Stimulated activated CD4-positive, alpha-beta T cell treated with anti-CD3 and anti-CD28 coated beads, TNF-alpha, amount 100 ng/mL, for 48 hours (primary cell): ENCODE measurements at places on chromosomes 6 and 20.
A peak's percentile ranks its signal among the peaks of the same experiment; 100 is the strongest.

DNA sequence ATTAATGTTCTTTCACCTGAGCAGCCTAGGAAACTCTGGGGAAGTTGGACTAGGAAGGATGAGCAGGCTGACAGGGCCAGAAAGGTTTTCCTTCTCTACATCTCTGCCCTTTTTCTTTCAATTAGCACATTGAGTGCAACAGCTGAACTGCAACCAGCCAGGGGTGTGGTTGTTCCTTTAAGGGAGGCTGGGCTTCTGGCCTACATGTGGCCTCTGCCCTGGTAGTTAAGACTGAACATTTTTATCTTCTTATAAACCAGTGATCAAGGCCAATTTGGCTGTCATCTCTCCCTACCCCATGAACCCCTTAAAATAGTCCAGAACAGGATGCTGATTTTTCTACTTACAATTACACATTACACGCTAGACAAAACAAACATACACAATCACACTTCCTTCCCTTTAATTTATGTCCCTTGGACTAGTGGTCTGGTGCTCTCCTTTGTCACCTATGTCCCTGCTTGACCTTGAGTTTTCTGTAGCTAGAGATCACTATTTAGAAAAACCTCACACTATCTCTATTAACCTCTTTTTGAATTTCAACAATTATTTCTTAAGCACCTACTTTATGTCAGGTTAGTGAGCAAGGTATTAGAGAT is 60.3 kb downstream of the RNF217 start:
- DNase-seq = no peak

- DNase-seq = no peak
Measured at GRCh38 chr6:155013457-155013876, 18.4 kb downstream of the TIAM2 start.

GRCh38 chr20:1456300-1456699 is 10.3 kb downstream of the NSFL1C start:
- DNase-seq = no peak

DNA sequence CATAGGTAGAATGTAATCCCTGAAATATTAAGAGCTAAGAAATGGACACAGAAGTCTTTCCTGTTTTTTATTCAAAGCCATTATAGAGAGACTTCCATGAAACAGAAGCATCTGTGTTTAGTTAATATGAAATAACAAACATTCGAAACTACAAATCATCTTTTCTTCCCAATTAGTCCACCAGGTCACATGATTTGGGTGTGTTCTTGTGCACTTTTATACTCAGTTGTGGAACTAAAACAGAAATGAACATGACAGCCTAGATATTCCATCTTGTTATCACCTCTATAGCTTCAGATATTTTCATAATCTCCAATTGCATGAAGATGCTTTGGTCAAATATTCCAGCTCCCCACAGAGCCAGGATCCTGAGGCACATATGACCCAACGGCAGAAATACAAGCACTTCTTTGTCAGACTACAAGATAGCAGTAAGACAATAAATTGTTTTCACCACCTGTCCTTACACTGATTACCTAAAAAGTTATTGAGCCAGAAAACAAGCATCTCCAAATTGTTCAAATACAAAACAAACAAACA is 116.8 kb upstream of the BEND6 start:
- DNase-seq = no peak

DNA sequence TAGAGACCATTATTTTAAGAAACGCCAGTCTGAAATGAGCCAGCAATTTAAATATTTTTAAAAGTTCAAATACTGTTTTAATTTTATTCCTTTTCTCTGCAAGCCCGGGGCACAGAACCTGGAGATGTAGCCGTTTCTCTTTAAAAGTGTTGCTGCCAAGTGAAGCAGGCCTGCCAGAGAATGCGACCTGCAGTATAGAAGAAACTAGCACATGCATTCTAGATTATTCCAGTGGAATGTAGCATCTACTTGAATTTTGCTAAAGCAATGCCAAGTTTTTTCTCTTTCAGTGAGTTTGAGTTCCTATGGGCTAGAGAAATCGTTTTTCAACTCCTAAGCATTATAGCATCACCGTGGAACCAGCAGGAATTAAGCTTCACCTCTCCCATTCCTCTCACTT is 101.3 kb downstream of the QRSL1 start:
- DNase-seq = no peak

GRCh38 chr6:138856654-138857053 is 60.8 kb downstream of the ECT2L start:
- no peak for DNase-seq

DNA sequence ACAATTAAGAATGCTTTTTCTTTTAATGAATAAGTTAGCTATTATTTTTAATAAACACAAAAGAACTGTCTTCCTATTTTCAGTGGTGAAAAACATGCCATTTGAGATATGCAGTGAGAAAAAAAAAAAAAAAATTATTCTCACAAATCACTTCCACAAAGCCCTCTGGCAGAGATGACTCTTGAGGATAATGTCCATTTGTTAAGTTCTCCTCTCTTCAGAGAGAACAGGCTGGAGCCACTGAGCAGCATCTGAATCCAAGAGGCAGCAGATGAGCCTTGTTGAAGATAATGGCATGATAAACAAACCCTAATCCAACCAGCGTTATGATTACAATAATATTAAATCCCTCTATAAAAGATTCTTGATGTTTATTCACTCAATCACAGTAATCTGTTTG is 105.0 kb downstream of the PTPRK start:
- no peak for DNase-seq

DNA sequence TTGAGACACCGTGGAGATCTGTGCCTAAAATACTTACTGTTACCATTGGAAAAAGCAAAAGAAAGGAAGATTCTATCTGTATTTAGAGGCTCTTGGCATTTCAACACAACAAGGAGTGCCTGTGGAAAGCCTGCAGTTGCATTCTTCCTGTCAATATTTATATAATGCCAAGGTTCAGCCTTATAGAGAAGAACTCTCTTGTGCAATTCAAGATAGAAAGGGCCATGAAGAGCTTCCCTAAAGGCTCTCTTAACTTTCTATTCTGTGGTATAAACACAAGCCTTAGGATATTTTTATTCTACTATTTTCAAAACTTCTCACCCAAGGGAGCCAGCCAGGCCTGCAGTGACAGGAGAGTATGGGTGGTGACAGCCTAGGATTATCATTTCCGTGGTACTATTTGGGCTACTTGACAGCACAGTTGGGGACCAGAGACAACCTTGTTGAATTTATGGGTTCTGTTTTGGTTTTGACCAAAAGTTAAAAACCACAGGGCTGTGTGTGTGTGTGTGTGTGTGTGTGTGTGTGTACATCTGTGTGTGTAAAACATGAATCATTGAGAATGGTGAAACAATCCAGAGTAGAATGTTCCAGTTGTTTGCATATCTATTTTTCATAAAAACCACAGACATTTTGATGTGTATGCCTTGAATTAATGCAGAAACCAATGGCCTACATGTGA is 700.9 kb upstream of the SLC35B3 start:
- DNase-seq = no peak

DNA sequence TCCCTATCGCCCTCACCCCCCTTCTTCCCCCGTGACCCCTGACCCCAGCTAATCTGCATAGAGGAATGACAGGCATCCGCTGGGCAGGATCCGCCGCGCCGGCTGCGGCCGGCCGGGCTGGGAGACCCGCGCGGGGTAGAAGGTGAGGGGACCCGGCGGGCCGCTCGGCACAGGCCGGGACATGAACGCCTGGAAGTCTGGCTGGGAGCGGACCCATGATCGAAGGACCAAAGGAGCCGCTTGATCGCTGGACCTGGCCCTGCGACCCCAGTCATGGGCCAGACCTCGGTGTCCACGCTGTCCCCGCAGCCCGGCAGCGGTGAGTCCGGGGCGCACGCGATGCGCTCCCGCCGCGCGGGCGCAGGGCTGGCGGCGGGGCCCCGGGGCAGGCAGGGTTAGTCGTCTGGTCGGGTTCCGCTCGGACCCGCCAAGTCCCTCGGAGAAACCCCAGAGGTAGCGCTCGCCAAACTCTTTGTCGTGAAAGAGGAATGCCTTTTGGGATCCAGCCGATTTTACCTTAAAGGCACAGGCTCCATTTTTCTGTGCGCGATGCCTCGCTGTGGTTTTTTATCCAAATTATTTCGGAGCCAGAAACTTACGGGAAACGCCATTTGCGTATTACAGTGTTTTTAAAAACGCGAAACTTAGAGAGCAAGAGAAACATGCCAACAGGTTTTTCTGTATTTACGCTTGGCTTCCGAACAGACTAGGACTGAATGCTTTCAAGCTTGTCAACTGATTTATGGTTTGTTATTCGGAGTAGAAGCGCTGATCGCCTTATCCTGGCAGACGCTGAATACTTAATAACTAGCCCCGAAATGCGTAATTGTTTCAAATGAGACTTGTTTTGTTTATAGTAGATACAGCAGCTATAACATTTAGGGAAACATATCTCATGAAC is at the start of gene PHACTR2:
PHACTR2 (plus strand) TSS at position 75 of the 901 bp plus-strand sequence; CDS start at position 274, 199 bp downstream.
- peak; percentile 29 for DNase-seq

DNA sequence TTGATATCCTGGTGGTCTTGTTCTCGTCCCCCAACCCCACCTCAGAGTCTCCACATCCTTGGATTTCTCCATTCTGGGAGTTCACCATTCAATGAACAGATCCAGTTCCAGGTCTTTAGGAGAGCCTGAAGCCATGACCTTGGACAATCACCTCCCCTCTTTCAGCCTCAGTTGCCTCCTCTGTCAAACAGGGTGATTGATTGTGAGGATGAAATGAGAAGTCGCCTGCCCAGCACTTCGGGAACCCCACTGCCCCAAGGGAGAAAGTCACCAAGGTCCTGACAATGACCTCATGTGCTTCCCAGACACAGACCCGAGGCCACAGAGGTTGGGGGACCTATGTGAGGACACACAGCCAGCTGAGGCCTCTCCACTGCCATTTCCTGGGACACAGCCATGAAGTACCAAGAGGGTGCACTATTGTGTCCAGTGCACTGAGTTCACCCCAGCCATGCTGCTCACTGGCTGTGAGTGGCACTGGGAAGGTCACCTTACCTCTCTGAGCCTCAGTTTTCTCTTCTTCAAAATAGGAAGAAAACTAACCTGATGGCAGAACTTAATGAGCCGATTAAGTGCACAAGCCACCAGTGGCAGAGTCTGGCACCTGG is 61.7 kb downstream of the SNAI1 start:
- no peak for DNase-seq

- no peak for DNase-seq
Measured at GRCh38 chr6:79421707-79422484, 115.3 kb downstream of the LCA5 start.

DNA sequence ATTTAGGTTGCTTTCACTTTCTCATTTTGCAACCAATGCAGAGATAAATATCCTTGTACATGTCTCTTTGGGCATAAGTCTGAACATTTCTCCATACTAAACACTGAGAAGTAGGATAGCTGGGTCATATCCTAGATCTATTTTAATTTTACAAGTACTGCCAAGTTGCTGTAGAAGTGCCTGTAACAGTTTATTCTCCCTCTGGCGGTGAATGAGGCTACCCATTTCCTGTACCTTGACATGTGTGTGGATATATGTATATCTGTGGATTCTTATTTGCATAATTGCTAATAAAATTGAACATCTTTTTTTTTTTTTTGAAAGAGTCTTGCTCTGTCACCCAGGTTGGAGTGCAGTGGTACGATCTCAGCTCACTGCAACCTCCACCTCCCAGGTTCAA is 48.0 kb upstream of the PNRC1 start:
- no peak for DNase-seq

GRCh38 chr20:22688485-22688884 is 104.1 kb upstream of the FOXA2 start:
- no peak for DNase-seq

- DNase-seq = peak; percentile 59
Measured at GRCh38 chr6:25027221-25027916, 91.6 kb upstream of the RIPOR2 start.

GRCh38 chr6:35084041-35084491 is 57.1 kb downstream of the TCP11 start:
- DNase-seq = no peak

GRCh38 chr6:166008441-166009369 is 158.9 kb downstream of the TBXT start:
- no peak for DNase-seq

DNA sequence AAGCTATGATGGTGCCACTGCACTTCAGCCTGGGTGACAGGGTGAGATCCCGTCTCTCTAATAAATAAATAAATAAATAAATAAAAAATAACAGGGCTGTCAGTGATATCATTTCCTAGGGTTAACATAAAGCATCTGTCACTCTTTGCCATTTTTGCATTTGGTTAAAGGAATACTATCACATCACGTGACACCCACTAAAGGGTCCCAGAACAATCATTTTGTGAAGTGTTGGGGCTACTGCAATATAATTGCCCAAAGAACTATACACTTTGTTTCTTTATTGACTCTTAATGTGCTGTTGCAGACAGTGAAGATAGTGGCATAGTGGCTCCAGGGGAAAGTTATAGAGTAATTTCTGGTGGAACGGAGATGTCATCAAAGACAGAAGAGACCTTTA is 176.5 kb upstream of the MMS22L start:
- DNase-seq = no peak

DNA sequence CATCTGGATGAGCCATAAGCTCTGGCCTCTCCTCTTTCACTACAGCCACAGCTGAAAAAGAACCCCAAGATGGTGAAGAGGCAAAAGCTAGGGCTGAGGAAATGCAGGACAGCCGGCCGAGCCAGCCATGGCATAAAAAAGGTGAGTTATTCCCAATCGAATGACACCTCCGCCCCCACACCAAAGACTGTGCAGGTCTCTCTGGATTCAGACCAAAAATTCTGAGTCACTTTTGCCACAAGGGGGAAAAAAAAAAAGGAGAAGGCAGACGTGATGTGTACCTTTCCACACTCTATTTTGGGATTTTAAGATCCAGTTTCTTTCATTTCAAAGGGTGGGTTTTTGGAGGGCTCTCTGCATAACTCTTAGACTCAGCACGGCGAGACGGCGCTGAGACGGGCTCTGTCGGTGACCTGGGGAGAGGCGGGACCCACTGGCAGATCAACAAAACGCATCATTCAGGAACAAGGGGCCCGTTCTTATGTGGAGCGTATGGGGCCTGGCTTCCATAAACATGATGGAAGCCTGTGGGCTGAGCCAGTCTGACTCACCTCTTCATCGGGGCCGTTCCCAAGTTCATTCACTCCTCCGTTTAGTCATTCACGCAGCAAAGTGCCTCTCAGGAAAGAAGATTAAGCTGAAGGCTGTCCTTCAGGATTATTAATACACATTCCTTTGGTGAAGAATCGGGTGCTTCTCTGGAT is 54.8 kb downstream of the NFATC2 start:
- no peak for DNase-seq

DNA sequence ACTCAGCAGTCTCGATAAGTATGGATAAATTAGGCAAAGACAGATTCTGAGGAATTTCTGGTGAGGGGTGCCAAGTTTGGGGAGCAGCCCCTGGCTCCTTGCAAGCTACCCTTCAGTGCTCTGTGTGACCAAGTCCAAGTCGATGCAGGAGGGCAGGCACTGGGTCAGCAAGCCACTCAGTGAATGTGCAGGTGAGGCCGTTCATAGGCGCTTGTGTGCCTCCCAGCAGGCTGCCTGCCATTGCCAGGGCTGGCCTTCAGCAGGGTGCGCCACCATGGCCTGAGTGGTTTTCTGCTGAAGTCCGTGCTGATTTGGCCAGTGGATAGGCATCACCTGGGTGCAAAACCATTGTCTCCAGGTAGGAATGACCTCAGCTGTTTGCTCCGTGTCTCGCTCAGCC is 3.3 kb upstream of the GNRH2 start:
- DNase-seq = no peak
